Left lung (tissue), 14 donors: ENCODE measurements at places on chromosomes 3 and 15. TPM values are rescaled to one million over a fixed set of nuclear protein-coding genes. Genes with fewer than 3 reads are reported as not detected.

DNA sequence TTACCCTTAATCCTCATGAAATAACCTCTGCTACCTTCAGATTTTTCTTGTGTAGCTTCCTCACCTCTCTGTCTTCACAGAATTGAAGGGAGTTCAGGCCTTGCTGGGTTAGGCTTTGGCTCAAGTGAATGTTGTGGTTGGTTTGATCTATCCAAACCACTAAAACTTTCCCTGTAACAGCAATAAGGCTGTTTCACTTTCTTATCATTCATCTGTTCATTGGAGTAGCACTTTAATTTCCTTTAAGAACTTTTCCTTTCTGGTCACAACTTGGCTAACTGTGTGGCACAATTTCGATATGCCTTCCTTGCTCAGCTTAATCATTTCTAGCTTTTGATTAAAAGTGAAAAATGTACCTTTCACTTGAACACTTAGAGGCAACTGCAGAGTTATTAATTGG lies 129.8 kb downstream of the NR1I2 start:
- no peak for DNase-seq

The CEMIP gene
- 13.9 TPM for polyA plus RNA-seq

- no peak for DNase-seq
Measured at GRCh38 chr3:63232764-63233396, 45.2 kb upstream of the SYNPR start.

DNA sequence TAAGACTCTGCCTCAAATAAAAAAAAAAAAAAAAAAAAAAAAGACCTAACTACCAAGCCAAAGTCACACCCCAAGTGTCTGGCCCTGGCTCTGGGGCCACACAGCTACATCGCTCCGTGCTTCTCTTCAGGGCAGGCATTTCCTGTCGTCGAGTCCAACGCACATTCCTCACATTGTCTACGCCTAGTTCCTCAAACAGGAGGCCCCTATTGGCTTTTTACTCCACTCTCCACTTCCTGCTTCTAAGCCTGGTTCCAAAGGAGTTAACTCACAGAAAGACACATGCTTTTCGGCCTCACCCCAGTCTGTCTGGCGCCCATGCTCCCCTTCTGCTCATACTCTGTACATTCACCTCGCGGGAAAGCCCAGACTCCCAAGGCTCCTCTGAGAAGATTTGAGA lies 28.8 kb downstream of the KNG1 start:
- no peak for DNase-seq

GRCh38 chr3:12708584-12709192 lies 44.8 kb upstream of the RAF1 start:
- DNase-seq: no peak

DNA sequence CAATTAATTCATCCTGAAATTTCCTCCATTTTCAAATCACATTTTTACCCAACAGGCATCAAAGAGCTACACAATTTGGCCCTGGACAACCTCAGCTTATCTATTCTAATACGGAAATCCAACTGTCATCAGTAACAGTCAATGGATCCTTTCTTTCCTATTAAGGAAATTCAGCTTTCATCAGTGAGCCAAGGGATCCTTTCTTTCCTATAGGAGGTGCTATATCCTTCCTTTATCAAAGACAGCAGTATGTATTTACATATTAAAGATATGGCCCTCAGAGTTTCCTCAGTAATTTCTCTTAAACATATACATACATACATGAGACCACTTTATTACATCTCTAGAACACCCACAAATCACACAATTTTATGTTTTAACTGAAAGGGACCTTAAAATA lies 10.1 kb downstream of the DHX36 start:
- DNase-seq: no peak

- no peak for DNase-seq
Measured at GRCh38 chr3:193971966-193972365, 164.0 kb upstream of the HES1 start.

The CLN6 gene
- 35.0 TPM for polyA plus RNA-seq

- peak; percentile 87 for DNase-seq
Measured at GRCh38 chr3:187744169-187745151, 808 bp downstream of the BCL6 start.

GRCh38 chr3:177069514-177070329 lies 127.6 kb downstream of the TBL1XR1 start:
- no peak for DNase-seq

The ATP8B4 gene
- polyA plus RNA-seq: 2.1 TPM

DNA sequence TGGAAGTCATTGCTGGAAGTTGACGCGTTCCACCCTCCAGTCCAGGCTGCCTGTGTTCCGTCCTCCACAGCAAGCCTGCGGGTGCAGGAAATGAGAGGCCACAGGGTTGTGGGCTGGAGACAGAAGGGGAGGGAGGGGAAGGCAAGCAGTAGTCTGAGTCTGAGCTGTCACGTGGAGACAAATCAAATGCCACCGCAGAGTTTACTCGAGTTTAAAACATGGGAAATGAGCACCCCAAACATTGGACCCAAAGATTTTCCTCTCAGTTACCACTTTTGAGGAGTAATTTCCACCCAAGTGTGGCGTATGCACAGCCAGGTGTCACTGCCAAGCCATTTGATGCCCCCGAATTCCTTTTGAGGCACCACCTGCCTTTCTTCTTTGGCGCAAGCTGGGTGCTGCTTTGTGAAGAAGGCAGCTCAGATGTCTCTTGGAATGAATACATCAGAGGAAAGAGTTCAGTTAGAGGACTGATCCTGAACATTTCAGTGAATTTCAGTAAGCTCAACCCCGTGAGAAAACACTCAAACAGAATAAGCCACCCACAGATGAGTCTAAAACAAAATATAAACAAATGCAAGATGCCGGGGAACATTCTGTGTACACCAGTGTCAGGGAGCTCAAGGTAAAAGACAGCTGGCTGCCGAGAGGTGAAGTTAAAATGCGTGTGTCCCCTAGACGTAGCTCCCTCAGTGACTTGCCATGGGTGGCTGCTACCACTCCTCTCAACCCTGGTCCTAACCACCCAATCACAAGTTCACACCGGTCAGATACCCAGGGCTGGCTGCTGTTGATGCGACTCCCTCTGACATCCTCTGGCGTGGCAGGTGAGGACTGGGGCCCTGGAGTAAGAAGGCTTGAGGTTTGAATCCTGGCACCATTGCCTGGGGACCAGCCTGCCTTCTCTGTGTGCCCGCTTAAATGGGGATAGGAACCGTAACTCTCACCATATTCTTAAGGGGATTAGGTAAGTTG lies 203.8 kb downstream of the UACA start:
- DNase-seq: peak; percentile 48

DNA sequence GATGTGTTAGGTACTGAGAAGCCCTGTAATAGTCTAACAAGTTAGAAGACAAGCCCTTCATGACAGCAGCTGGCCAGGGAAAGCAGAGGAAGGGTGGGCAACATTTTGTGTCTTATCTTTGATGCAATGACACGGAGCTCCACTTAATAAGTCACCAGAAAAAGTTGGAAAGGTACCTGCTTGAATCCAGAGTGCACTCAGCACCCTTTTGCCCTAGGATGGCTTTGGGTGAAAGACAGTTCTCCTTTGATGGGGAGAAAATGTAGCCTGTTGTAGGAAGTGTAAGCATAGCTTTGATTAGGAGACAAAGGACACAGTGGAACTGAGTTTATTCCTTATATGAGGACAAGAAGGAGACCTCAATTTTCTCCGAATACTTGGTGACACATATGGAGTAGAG lies 137.0 kb downstream of the ARPP21 start:
- no peak for DNase-seq

The PPCDC gene
- 9.4 TPM for polyA plus RNA-seq

- DNase-seq: no peak
Measured at GRCh38 chr3:137988152-137988551, 21.8 kb upstream of the CLDN18 start.

DNA sequence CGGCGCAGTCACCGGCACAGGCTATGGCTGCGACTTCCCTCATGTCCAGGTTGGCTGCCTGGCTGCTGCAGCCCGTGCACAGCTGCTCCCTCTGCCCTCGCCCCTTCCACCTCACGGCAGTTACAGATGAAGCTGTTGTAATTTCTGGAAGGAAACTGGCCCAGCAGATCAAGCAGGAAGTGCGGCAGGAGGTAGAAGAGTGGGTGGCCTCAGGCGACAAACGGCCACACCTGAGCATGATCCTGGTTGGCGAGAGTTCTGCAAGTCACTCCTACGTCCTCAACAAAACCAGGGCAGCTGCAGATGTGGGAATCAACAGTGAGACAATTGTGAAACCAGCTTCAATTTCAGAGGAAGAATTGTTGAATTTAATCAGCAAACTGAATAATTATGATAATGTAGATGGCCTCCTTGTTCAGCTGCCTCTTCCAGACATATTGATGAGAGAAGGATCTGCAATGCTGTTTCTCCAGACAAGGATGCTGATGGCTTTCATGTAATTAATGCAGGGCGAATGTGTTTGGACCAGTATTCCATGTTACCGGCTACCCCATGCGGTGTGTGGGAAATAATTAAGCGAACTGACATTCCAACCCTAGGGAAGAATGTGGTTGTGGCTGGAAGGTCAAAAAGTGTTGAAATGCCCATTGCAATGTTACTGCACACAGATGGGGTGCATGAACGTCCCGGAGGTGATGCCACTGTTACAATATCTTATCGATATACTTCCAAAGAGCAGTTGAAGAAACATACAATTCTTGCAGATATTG lies 13.2 kb upstream of the GNB4 start:
- DNase-seq: peak; percentile 80

GRCh38 chr3:186117521-186118134 lies 8.7 kb upstream of the ETV5 start:
- no peak for DNase-seq

DNA sequence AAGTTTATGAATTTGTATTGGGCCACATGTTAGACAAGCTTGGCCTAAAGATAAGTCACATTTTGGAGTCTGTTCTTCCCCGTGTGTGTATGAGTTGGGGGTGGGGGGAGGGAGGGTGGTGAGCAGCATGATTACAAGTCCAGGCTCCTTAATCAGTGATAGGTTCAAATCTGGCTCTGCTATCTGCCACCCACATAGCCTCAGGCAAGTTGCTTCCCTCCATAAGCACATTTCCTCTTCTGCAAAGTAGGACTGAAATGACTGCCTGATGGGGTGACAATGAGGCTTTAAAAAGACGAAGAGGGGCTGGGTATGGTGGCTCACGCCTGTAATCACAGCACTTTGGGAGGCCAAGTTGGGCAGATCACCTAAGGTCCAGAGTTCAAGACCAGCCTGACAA lies 1.1 kb upstream of the SPATA12 start:
- DNase-seq: no peak

- no peak for DNase-seq
Measured at GRCh38 chr3:192991356-192991755, 73.7 kb upstream of the MB21D2 start.

GRCh38 chr3:38155825-38156224 lies 9.5 kb upstream of the OXSR1 start:
- DNase-seq: no peak

The ECE2 gene
- not detected for polyA plus RNA-seq

- no peak for DNase-seq
Measured at GRCh38 chr15:78127882-78128281, 3.4 kb downstream of the CIB2 start.

GRCh38 chr3:11140713-11141104 lies 13.6 kb upstream of the HRH1 start:
- no peak for DNase-seq

GRCh38 chr15:27967541-27967940 lies 131.6 kb downstream of the OCA2 start:
- no peak for DNase-seq

The HES1 gene
- 130 TPM for polyA plus RNA-seq

DNA sequence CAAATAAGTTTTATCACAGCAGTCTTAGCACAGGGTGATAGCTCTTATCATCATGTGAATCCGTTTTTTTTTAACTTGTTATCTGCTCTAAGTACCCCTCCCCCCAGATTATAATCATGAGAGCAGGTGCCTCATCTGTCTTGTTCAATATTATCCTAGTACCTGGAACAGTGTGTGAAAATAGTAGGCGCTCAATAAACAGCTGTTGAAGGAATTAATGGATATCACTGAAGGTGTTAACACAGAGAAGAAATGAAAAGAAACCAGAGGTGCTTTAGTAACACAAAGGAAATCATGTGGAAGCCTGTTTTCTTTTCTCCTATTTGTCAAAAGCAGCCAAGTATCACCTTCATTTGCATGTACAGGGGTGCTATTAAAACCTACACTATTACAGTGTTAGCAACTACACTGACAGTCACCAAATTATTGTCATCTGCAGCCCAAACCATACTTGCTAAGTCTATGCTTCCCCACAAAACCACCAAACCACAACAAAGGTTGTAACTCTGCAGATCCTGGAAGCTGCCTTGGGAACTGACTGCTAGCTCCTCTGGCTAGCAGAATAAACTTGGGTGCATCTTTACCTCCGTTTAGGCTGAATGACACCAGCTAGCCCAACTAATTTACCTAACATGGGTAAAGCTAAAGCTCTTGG lies 2.9 kb downstream of the XPC start:
- DNase-seq: no peak

- no peak for DNase-seq
Measured at GRCh38 chr3:174247687-174248152, 611.4 kb upstream of the NAALADL2 start.

DNA sequence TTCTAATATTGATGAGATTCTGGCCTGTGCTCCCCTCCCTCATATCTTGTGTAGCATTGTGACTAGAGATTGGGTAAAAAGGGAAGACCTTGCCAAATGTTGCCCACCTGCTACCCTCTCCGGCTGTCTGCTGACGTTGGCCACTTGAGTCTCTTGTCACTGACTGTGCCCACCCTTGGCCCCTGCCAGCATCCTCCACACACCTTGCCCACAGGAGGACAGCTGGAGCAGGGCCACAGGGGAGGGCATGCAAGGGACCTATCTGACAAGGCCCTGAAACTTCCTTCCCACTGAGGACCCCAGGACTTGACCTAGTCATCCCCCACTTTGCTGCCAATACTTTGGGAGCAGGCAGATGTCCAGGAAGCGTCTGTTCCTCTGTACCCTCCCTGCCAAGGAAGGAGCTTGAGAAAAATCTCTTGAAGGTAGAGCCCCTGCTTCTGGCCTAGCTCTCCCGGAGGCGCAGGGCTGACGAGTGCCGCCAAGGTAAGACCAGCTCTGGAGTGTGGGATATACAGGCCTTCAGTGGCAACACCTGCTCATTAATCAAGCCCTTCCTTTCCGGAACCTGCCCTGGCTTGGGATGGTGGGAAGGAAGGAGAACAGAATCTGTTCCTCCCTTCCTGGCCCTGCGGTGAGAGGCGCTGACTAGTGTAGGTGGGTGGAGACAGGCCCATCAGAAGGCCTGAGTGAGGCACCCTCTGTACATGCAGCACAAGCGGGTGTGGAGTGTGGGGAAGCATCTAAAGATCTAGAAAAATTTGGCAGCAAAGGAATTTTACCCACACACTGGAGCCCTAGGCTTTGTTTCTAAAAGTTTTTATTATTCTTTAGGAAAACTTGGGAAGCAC lies 4.9 kb upstream of the PAK6 start:
- DNase-seq: no peak

The PLSCR5 gene
- not detected for polyA plus RNA-seq

GRCh38 chr3:37308247-37308646 lies 133.9 kb upstream of the LRRFIP2 start:
- no peak for DNase-seq

The SLCO3A1 gene
- 12.3 TPM for polyA plus RNA-seq
